ENCODE measurements at places on chromosomes 2 and 18. TPM values are rescaled to one million over a fixed set of nuclear protein-coding genes. Genes with fewer than 3 reads are reported as not detected.

The SNTG2 gene
- 0.67 TPM for total RNA-seq

DNA sequence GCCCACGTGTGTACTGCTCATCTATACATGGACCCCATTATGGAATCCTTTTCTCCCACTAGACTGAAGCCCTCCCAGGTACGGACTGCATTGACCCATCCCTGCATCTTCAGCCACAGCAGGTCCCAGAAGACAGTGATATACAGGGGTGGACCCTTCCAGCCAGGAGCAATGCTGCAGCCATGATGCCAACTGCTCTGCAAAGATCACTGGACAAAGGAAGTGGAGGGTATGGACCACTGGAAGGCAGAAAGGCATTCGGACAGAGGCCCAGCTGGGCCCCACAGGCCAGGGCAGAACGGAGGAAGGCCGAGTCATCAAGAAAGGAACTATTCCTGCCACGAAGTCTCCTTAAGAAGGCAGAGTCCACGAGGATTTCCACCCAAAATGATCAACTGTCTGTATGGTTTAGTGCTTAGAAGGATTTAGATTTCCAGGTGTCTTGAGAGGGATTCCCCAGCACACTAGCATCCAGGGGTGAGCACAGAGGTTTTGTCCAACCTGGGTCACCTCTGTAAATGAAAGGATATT, 93.4 kb downstream of the TWIST2 start:
- no peak for DNase-seq

DNA sequence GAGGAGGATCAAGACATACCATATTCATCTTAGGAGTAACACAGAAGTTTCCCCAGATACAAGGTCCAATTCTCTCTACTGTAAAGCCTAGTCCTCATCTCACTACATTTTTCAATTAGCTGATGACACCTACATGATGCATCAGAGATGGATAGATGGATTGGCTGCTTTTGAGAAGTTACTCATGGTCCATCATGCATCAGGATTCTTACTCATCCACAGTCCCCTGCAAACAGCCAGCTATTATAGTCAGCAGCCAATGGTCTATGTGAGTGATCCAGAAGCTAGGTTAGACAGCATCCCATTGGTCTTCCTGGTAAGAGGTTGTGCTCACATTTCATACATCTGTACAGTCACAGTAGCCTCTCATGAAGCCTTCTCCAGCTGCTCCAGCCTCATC, 154.5 kb upstream of the NRP2 start:
- DNase-seq = no peak

The IL36RN gene
- total RNA-seq = not detected

The YWHAQ gene
- total RNA-seq = 541 TPM

GRCh38 chr2:23645230-23645808, 260.3 kb downstream of the KLHL29 start:
- no peak for DNase-seq

The PSD4 gene
- total RNA-seq = 170 TPM

GRCh38 chr2:238657132-238658053, 190.5 kb upstream of the TWIST2 start:
- no peak for DNase-seq

The PLA2R1 gene
- not detected for total RNA-seq

The ALPI gene
- not detected for total RNA-seq

DNA sequence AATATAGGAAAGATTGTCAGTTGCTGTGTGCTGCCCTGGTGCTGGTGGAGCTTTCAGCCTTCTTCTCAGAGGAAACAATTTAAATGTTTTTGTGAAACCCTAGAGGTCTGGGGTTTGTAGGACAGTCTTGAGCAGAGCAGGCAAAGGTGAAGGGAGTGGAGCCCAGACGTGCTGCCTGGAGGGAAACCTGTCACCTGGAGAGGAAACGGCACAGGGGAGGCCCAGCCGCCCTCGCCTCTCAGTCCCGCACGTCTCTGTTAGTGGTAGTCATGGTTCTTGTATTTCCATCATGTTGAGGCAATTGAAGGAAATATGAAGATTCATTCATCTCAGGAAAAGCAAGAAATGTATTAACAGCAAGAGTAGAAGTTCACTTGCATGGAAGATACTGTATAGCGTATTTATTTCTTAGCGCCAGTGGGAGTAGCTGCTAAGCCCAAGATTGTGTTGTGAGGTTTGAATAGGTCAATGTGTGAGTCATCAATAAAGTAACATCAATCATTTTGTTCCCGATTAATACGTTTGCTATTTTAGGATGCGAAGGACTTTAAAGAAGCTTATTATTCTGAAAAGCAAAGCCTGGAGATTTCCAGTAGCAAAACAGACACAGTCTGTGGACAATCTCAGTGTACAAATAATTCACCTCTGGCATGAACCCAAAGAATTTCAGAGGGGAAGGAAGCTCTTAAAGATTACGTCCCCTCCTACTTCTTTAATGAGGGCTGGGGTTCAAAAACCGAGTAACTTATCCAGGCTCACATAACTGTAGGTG, 70.4 kb downstream of the LRRFIP1 start:
- DNase-seq = peak; percentile 79

DNA sequence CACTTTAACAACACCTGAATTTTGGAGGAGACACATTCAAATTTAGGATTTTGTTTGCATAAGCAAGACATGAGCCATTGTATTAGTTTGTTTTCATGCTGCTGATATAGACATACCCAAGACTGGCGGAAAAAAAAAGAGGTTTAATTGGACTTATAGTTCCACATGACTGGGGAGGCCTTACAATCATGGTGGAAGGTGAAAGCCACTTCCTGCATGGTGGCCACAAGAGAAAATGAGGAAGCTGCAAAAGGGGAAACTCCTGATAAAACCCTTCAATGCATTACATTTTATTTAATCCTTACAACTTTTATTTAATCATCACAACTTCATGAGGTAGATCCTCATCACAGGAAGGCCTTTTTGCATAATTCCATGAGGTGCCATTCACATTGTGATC, 242.0 kb upstream of the STON1 start:
- no peak for DNase-seq

DNA sequence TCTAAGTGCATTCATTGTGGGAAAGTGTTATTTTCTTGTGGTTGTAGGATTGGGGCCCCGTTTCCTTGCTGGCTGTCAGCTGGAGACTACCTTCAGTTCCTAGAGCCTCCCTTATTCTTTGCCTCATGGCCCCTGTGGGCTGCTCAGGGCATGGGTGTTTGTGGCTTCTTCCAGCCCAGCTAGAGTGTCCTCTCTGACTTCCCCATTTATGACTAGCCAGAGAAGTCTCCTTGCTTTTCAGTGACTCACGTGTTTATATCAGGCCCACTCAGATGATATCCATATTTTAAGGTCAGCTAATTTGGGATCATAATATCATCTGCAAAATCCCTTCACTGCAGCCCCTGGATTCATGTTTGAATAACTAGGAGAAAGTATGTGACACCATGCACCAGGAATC, 62.8 kb downstream of the DTNA start:
- no peak for DNase-seq

GRCh38 chr2:81551040-81551634, 1246.6 kb upstream of the LRRTM1 start:
- DNase-seq = no peak

The CCDC142 gene
- total RNA-seq = 10.1 TPM

The SOS1 gene
- total RNA-seq = 34.4 TPM

- no peak for DNase-seq
Observed at GRCh38 chr2:124836416-124836815, 811.3 kb downstream of the CNTNAP5 start.

DNA sequence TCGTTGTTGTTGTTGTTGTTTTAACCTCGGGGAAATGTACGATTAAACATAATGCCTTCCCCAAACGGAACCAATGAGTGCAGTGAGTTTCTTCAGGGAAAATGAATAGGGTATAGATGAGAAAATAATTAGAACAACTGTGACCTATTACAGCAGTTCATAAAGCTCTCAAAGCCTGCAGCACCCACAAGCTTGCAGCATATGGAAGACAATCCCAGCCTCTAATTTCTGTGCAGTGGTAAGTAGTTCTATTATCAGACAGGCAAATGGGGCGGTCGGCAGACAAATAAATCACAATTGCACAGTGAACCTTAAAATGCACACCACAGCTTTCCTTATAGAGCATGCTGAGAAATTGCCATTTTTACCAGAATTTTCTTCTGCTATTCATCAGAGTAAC, 159.5 kb downstream of the MYT1L start:
- no peak for DNase-seq

GRCh38 chr2:223634238-223634637, 32.1 kb upstream of the SCG2 start:
- no peak for DNase-seq

DNA sequence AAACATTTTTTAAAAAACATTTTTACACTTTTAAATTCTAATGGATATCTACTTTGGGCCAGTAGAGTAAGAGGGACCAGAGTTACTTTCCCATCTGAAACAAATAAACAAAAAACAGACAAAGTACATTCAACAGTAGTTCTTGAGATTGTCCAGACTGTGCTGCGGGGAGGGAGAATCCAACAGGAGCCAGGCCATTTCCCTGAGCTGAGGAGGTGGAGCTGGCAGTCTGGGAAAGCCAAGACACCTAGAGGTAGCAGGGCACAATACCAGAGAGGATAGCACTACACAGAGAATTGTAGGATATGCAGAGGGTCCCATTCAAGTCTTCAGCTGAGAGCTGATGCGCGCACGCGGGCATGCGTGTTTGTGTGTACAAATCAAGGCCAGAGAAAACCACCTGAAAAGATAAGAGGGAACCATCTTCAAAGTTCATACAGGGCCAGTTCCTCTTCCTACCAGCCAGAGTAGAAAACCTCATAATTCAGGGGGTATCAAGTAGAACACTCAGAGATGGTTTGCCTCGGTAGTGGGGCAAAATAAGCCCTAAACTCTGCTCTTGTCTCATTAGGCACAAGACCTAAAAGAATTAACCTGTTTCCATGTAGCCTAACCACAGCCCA, 44.0 kb downstream of the PTRHD1 start:
- DNase-seq = no peak

DNA sequence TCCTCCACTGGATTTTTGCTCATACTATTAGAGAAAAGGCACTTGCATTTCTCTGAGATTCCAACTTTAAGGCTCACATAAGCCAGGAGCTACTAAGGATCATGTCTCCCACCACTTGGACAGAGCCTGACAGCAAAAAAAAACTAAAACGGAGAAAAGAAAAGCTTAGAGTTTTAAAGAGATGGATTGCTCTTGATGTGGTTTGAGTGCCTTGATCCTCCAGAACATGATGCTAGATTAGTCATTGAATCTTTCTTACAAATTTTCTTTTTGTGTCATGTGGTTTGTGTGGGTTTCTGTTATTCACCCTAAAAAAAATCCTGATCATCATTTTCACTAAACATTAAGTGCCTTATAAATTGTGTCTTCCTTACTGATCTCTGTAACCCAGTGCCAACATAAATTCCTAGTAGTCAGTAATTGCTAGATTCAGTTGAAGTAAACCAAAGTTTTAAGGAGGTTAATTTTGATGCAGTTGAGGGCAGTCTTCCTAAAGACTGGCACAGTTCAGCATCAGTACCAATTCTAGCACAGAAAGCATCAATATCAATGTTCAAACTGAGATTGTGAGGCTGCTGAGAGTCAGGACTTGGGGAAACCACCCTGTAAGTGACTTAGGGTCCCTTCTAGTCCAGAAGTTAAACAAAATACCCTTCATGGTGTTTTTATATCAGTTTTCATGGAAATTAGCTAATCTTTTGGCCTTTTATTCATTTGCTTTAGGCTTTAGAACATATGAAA, 206.3 kb downstream of the RAD51AP2 start:
- DNase-seq = no peak

The CPS1 gene
- total RNA-seq = 1.7 TPM

GRCh38 chr18:9530226-9531009, 55.1 kb downstream of the RALBP1 start:
- no peak for DNase-seq

GRCh38 chr2:55902971-55903370, 20.6 kb downstream of the EFEMP1 start:
- DNase-seq = no peak

GRCh38 chr2:221323513-221323912, 248.6 kb downstream of the EPHA4 start:
- no peak for DNase-seq

Data from activated CD4-positive, alpha-beta memory T cell treated with anti-CD3 and anti-CD28 coated beads for 36 hours (primary cell).